ENCODE measurements at places on chromosomes 4 and X.

DNA sequence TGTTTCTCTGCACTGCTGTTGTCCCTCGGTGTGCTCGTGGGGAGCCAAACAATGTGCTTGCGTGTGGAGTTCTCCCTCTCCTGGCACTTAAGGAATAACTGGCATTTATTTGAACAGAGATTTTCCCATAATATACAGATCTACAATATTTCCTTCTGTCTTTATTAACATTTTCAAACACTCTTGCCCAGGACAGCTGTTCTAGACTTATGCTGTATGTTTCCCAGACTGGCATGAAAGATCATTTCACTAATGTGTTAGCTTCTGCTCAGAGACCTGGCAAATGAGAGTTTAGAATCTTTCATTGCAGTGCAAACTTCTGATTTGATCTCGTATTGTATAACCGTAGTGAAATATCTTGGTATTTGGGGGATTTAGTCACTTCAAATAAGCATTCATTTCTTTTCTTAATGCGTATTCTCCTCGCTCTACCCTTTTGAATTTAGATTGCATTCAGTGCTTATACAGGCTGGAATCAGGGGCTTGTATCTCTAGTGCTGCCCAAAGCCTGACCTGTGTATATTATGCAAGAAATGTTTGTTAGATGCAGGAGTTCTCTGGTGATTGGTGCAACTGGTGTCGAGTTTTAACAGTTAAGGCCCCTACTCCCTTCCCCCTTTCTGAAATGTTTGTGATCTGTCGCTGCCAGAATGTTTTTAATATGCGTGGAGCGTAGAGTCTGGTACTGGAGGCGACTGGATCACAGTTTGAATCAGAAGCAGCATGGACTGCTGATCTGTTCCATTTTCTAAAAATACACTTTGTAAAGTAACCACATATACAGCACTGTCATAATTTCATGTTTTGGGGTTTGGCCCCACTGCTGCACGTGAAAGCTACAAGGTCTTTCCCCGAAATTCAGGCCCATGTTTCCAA, 326.3 kb downstream of the ARHGAP10 start:
- no peak for DNase-seq

- no peak for DNase-seq
Observed at GRCh38 chr4:158203436-158203835, 6.8 kb upstream of the TMEM144 start.

GRCh38 chr4:153668647-153669046, 15.4 kb upstream of the TLR2 start:
- DNase-seq, result no peak

GRCh38 chr4:94349193-94349592, 6.6 kb upstream of the HPGDS start:
- no peak for DNase-seq

- no peak for DNase-seq
Observed at GRCh38 chr4:123876143-123876542, 479.5 kb downstream of the SPRY1 start.

DNA sequence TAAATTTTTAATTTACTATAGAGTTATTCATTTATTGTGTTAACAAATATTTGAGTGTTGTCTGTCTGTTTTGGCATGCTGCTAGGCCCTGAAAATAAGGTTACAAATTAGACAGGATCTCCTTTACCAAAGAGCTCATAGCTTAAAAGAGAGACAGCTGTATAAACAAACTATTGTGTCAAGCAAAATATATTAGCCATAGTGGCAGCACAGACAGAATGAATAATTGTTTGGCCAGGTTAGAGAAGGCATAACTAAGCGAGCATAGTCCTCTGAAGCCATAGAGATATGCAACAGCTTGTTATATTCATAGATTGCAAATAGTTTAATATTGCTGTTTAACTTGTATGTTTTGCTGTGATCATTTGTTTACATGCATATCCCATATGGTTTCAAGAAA, 66.7 kb upstream of the NDUFC1 start:
- DNase-seq, result no peak

DNA sequence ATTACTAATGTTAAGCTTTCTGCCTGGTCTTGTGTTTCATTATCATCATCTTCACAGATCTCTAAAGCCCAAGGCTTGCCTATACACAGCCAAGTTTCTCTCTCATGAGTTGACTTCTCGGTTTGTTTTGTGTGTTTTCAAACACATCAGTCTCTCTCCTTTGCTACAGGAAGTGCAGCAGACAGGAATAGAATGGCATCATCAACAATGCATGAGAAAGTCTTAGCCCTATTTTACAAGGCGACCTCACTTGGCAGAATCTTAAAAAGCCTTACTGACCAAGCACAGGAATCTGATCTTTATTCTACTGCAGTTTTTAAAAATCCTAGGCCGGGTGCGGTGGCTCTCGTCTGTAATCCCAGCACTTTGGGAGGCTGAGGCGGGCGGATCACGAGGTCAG, 36.8 kb downstream of the CC2D2A start:
- no peak for DNase-seq

DNA sequence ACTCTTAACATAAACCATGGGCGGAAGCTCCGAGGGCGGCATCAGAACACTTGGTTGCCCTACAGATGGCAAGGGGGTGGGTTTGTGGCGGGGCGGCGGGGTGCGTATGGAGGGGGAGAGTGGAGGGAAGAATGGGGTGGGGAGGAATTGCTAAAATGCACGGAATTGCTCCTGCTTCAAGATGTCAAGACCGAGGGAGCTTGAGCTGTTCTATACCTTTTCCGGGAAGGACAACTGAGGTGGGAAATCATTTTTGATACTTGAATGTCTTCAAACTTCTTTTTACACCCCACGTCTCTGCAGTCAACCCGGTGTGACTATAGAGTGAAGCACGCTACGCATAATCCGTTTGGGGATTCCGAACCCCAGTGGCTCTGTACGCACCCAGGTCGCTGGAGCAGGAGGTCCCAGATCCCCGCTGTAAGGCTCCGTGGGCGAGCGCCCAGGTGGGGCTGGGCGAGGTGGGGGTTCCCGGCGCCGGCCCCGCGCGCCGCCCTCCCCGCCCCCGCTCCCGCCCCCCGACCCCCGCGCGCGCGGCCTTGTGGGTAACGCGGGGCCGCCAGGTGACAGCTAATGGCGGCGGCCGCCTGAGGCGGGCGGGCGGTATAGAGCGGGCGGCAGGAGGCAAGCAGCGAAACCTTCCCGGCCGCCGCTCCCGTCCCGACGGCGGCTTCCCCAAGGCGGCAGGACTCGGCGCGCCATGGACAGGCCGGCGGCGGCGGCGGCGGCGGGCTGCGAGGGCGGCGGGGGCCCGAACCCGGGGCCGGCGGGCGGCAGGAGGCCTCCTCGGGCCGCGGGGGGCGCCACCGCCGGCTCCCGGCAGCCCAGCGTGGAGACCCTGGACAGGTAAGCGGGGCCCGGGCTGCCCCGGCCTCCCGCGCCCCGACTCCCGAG, at the start of gene MTMR1:
TSS of gene MTMR1 (plus strand) at position 566 of the 894 bp plus-strand sequence. CDS start at position 701, 135 bp downstream.
- peak; percentile 55 for DNase-seq

- DNase-seq, result no peak
Observed at GRCh38 chrX:11793734-11794133, 35.7 kb downstream of the MSL3 start.

DNA sequence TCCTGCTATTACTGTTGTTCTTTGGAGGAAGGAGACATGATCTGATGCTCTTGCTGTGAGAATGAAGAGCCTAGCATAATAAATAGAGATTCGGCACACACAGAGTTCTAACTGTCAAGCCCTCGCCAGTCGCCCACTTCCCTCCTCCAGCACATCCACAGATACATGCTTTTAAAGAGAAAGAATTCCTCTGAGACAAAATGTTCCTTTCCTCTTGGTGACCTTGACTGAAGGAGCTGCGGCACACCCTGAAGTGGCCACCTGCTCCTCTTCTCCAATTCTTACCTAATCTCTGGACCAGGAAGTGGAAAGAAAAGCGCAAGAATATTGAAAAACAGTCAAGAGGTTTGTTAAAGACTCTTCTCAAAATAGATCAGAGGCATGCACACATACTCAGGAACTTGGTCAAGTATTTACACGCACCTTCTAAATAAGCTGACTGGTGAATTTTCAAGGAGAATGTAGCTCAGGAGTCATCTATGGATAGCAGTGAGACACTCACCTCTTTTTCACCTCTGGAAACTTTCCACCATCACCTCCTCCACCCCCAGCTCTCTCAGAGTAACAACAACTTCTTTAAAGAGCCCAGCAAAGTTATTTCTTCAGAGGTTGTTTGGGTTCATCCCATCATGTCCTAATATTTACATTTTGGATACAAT, 95.4 kb downstream of the PARM1 start:
- DNase-seq, result no peak

DNA sequence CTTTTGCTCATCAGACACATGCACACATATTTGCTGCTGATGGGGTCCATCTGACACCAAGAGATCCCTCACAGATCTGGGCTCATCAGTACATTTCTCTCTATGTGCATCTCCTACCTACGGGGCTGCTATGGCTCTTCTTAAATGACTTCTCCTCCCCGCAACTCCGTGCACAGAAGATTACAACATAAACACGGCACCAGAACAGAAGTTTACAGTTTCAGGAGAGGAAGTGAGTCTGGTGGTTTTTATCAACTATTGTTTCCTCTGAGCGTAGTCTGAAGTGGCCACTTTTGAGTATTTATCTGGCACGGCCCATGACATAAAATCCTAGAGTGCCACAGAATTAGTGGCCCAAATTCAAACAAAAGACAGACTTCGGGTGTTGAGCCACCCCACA, 263.8 kb downstream of the PRDM5 start:
- no peak for DNase-seq

DNA sequence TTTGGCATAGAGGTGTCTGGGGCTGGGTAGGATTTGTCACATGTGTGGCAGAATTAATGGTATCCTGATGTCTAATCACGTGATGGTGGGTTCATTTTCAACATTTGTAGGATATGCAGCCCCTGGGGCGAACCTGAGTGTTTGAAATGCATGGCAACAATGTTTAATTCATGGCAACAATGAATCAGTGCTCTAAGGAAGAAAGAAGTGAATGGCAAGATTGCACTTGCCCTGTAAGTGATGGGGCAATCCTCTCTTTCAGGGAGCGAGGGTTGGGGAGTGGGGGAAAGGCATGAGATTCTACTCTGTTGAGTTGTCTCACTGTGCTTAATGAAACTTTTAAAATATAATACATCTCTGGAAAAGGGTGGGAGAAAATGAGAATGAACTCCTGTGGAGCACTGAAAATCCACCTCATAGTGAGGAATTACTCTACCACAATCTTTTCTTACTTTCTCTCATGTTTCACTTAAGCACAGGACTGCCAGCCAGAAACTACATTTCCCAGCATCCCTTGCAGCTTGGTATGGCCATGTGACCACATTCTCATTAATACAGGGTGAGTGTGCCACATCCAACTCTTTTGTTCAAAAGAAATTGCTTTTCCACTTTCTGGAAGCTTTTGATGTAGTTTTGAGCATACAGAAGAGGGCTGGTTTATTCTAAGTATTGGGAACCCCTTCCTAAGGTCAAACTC, 64.0 kb upstream of the PGM2 start:
- no peak for DNase-seq

- no peak for DNase-seq
Observed at GRCh38 chr4:55183926-55184599, 58.7 kb upstream of the KDR start.

All from right forelimb (tissue), 1 donor.